Osteocyte (in vitro differentiated cells): ENCODE measurements at places on chromosomes 2 and 18. TPM values are rescaled to one million over a fixed set of nuclear protein-coding genes. Genes with fewer than 3 reads are reported as not detected.

FECH gene
- 28.0 and 31.8 TPM in 2 replicates for total RNA-seq

CPLX4 gene
- total RNA-seq = not detected in 2 replicates

HES6 gene
- 6.2 and 6.5 TPM in 2 replicates for total RNA-seq

DNA sequence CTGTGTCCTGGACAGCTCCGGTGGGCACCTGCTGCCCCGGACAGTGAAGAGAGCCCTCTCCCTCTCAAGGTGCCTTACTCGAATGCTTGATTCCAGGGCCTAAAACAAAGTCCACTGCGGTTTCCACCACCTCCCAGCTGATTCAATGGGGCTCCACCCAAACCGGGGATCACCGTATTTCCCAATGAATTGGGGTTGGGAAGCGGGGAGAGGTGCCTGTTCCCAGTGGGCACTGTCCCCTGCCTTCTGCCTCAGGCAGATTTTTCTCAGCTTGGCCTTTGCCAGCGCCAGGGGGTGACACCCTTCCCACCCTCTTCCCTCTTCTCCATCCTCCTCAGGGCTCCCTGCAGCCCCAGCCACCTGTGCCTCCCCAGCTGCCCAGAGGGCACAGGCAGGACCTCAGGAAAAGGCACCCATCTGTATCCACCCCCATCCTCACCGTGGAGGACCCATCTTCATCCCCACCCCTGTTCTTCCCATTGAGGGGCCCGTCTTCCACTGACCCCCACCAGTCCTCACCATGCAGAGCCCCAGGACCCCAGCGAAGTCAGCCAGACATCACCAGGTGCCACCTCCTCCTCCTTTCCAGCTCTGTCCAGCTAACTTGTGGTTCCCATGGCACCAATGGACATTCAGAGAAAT is 66.7 kb upstream of the HPCAL1 start:
- no peaks in the 10 kb centered on the region for H3K27me3 ChIP-seq
- H3K4me1 ChIP-seq = no peaks in the 10 kb centered on the region
- H3K36me3 ChIP-seq = no peaks in the 10 kb centered on the region
- no peak overlapping the region for H3K4me3 ChIP-seq

- H3K36me3 ChIP-seq = no peaks in the 10 kb centered on the region
- no peaks in the 10 kb centered on the region for H3K27me3 ChIP-seq
- H3K27ac ChIP-seq = no peak overlapping the region
- DNase-seq = no peak
- no peak overlapping the region for H3K4me3 ChIP-seq
- peaks cover 22% of the 10 kb centered on the region for H3K4me1 ChIP-seq
Measured at GRCh38 chr2:12923907-12924610, 207.3 kb downstream of the TRIB2 start.

DNA sequence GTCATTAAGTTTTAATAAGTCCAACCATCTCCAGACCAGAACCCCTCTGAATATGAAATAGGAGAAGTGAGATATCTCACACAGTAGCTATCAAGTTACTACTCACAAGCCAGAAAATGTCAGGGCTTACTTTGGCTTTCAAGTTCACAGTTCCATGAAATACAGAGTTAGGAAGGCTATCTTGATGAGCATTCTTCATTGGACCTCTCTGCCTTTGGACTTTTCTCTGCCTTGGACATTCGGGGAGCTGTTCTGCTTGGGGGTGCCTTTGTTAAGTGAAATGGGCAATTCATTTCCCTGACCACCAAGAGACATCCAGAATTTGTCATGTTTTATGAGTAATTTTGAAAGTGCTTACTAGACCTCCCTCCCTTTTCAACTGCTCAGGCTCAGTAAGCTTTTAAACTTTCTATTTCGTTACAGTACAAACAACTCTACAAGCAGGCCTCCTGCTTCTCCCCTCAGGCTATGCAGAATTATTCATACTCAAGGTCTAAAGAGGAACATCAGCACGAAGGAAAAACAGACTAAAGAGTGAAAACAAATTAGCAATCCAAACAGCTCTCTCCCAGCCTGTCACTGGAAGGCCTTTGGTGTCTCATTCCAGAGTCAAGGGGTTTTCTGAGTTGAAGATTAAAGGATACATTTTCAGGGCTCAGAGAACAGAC is 95.3 kb downstream of the MREG start:
- DNase-seq = no peak
- peak overlapping the region; percentile 96 for H3K27ac ChIP-seq
- peak overlapping the region; percentile 31 for H3K4me3 ChIP-seq

DNA sequence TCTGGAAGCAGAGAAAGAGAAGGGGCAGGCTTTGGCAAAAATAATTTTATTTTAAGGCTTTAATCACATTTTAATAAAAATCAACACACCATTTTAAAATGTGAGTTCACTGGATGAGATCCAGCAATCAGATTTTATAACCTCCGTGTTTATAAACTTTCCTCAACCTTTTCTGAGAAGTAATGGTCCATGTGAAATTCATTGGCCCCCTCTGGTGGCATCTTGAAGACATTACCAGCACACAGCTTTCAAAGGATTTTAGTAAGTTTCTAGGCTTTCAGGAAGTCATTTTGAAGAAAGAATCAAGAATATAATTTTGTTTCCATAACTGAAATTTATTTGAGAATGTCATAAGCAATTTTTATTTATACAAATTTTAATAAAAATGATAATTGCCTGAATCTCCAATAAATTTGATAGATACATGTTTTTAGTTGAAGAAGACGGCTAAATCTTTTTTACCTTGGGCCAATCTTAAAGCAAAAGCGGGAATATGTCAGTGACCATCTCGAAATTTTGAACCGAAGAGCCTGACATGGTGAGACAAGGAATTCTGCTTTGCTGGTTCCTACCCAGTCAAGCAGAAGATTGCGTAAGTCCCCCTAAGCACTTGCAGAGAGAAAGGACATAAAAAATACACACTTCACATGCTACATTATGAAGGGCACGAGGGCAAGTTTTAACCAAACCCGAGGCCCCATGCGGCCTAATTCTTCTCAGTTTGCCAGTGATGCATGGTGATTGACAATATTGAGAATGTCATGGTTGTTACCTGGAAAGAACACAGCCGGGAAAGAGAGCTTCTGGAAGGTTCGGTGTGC is 128.4 kb upstream of the CBLN2 start:
- DNase-seq = no peak
- H3K27ac ChIP-seq = no peak overlapping the region
- no peaks in the 10 kb centered on the region for H3K4me1 ChIP-seq
- peaks cover 2% of the 10 kb centered on the region for H3K27me3 ChIP-seq
- no peaks in the 10 kb centered on the region for H3K36me3 ChIP-seq
- H3K4me3 ChIP-seq = no peak overlapping the region

GRCh38 chr2:99748344-99748743 is 258.5 kb upstream of the REV1 start:
- no peak overlapping the region for H3K4me3 ChIP-seq
- H3K27me3 ChIP-seq = no peaks in the 10 kb centered on the region
- peaks cover 14% of the 10 kb centered on the region for H3K4me1 ChIP-seq
- peaks cover 65% of the 10 kb centered on the region for H3K36me3 ChIP-seq
- peak overlapping the region; percentile 11 for H3K27ac ChIP-seq
- DNase-seq = no peak

DNA sequence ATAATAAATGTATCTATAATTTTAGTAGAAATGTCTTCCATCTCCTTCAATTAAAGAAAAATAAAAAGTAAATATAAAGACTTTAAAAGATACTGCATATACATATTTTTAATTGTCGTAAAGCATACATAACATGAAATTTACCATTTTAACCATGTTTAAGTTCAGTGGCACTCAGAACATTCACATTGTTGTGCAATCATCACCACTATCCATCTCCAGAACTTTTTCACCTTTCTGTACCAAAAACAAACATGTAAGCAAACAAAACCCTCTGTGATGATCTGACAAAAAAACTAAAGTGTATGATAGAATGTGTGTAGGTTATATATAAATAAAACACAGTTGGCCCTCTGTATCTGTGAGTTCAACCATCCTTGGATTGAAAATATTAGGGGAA is 13.4 kb upstream of the DCTN1 start:
- H3K4me3 ChIP-seq = no peak overlapping the region
- DNase-seq = no peak
- no peak overlapping the region for H3K27ac ChIP-seq
- H3K27me3 ChIP-seq = peaks cover 13% of the 10 kb centered on the region

DNA sequence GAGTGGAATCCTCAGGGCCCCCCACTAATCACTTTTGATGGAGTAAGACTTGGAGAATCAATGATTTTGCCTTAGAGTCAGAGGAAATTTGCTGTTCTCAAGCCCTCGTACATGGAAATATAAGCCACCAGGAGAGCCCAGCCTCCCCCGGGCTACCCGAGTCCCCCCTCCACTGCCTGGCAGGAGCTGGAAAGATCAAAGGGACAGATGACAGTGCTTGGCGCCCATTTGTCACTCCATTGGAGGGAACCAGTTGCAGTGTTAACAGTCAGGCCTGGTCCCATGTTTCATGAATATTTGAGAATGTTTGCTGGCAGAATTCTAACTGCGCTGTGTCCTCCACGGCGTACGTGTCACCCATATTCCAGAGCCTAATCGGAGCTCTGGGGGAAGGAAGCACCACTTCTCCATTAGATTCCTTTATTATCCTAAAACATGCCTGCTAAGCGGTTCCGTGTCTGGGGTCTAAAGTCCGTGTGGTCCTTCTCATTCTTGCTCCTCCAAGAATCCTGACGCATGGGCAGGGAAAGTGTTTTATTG is 202.4 kb downstream of the KLHL29 start:
- H3K27ac ChIP-seq = no peak overlapping the region
- H3K4me1 ChIP-seq = peaks cover 14% of the 10 kb centered on the region
- no peak for DNase-seq
- H3K36me3 ChIP-seq = no peaks in the 10 kb centered on the region

- H3K27me3 ChIP-seq = no peaks in the 10 kb centered on the region
- H3K27ac ChIP-seq = no peak overlapping the region
- H3K4me1 ChIP-seq = no peaks in the 10 kb centered on the region
- DNase-seq = no peak
- H3K4me3 ChIP-seq = no peak overlapping the region
Measured at GRCh38 chr18:26005950-26006349, 84.5 kb downstream of the SS18 start.

DNA sequence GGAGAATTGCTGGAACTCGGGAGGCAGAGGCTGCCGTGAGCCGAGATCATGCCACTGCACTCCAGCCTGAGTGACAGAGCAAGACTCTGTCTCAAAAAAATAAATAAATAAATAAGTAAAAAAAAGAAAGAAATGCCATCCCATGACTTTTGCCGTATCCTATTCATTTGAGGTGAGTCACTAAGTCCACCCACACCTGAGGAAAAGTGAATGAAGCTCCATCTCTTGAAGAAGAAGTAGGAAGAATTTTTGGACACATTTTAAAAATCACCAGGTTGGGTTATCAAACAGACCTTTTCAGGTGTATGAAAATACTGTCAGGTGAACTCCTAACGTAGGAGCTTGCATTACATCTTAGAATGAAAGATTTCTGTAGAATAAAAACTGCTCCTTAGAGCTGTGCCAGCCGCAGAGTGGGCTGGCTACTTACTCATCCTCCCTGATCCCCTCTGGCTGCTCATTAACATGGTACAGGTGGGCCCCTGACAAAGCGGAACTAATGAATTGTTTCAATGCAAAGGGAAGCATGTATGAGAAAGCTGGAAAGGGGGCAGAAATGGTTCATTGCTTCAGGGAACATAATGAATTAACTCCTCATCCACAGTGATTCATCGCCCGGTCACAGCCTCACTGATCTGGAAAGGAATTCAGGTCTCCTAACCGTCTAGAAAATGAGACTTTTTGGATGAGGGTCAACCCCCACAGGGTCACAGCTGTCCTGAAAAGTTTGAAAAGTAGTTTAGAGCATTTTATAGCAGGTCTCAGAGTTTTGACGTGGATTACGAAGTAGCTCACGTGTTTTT is 191.4 kb downstream of the SPP2 start:
- peaks cover 45% of the 10 kb centered on the region for H3K4me1 ChIP-seq
- H3K36me3 ChIP-seq = no peaks in the 10 kb centered on the region
- no peaks in the 10 kb centered on the region for H3K27me3 ChIP-seq
- H3K4me3 ChIP-seq = no peak overlapping the region
- H3K27ac ChIP-seq = peak overlapping the region; percentile 70

- peaks cover 4% of the 10 kb centered on the region for H3K4me1 ChIP-seq
- H3K36me3 ChIP-seq = no peaks in the 10 kb centered on the region
- DNase-seq = no peak
- no peaks in the 10 kb centered on the region for H3K27me3 ChIP-seq
- H3K27ac ChIP-seq = no peak overlapping the region
- H3K4me3 ChIP-seq = no peak overlapping the region
Measured at GRCh38 chr2:3761272-3761671, 57.9 kb downstream of the DCDC2C start.

GRCh38 chr2:70916291-70916690 is 19.4 kb upstream of the ATP6V1B1 start:
- no peak overlapping the region for H3K27ac ChIP-seq
- DNase-seq = no peak
- no peak overlapping the region for H3K4me3 ChIP-seq
- peaks cover 3% of the 10 kb centered on the region for H3K36me3 ChIP-seq

GRCh38 chr2:73979686-73980085 is 5.0 kb upstream of the TET3 start:
- peaks cover 26% of the 10 kb centered on the region for H3K4me1 ChIP-seq
- DNase-seq = no peak
- H3K4me3 ChIP-seq = no peak overlapping the region
- H3K27me3 ChIP-seq = peaks cover 6% of the 10 kb centered on the region
- no peak overlapping the region for H3K27ac ChIP-seq
